ENCODE measurements at places on chromosomes 3 and 15.
A peak's percentile ranks its signal among the peaks of the same experiment; 100 is the strongest.

DNA sequence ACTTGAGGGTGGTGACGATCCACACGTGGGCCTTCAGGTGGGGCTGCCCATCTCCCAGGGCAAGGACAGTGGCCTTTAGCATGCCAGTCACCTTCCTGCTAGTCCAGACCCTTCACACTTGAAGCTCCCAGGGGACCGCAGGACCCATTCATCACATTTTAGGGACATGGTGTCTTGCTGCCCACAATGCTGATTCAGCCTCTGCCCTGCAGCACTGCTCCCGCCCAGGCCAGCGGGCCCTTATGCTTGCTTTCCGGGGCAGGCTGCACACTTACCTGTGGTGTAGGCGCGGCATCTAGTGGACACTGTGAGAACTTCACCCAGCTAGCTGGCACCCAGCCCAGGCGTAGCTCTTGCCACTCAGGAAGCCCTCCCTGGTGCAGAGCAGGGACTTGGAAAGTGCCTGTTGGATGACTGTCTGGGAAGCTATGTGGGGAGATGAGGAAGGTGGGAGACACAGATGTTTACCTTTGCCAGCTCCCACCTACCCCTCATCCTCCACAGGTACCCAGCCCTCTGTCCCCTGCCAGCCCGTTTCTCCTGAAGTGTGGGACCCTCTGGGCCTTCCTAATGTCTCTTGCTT, 26.3 kb upstream of the NR2C2 start:
- peak; percentile 47 for DNase-seq

GRCh38 chr3:126718561-126719445, 14.8 kb downstream of the CHCHD6 start:
- DNase-seq, result peak; percentile 22

DNA sequence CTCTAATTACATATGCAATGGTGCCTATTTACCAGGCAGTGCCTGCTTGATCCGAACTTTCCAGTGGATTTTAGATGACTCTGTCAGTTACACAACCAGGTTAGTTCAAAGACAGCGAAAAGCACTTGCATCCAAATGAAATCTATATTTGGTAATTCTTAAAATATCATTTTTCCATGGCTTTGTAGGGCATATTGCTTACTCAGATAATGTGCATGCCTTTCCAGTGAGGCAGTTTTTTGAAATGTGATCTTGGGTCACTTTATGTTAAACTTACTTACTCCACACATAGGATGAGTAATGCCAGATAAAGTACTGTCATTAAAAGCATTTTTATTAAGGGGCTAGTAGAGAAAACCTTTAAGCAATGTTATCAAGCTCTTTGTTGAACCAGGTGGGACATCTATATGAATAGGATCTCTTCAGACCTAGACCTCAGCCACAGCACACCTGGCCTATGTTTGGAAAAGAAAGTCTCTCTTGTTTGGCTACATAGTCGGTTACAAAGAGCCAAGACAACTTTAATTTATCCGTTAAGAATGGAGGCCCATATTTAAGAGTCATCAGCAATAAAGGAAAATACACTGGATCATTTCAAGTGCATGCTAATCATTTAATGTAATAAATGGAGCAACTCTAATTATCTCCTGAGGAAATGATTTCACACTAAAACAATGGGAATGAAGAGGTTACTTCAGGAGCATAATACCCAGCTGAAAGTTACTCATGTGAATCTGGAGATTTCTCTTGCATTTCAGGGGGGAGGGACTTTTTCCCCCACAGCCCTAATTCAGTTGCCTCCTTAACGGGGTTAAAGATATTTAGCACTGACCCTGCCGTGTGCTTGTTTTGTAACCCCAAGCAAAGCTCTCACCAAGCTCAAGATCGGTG, 56.3 kb upstream of the TMCO5A start:
- DNase-seq, result no peak

DNA sequence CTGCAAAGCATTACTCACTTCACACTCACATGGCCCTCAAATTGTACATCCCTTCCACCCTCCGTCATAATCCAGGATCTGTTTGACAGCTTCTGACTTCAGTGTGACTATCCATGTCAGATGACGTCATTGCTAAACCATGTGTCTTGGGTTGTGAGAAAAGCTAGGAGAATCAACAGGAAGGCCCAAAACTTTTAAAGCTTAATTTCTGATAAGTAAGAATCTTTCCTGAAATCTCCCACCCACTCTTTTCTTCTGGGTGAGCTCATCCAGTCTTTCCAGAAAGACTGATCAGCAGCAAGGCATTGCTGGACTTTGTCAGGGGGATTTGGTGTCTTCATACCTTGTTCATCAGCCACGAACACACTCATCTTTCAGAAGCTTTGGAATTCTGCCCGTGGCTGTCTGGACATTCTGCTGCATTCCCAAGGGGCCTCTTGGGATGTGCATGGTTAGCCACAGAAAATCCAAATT, 11.5 kb upstream of the LMCD1 start:
- DNase-seq, result no peak

- DNase-seq, result no peak
Measured at GRCh38 chr3:69567023-69567709, 172.1 kb upstream of the MITF start.

GRCh38 chr3:156251424-156251823, 131.0 kb downstream of the KCNAB1 start:
- DNase-seq, result no peak

DNA sequence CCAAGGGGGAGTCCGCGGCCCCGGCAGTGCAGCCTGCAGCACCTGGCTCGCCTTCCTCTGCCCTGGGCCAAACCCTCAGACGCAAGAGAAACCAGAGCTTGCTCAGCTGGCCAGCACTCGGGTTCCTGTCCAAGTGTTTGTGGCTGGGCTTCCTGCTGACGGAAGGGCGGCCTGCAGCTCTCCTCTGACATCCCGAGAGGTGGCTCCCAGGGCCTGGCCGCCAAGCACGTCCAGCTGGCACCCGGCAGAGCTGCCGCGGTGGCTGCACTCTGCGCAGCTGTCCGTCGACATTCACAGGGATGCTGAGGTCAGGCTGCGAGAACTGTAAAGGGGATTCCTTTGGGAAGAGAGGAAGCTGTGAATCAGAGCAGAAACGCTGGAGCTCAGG, 85.6 kb downstream of the CPN2 start:
- no peak for DNase-seq

DNA sequence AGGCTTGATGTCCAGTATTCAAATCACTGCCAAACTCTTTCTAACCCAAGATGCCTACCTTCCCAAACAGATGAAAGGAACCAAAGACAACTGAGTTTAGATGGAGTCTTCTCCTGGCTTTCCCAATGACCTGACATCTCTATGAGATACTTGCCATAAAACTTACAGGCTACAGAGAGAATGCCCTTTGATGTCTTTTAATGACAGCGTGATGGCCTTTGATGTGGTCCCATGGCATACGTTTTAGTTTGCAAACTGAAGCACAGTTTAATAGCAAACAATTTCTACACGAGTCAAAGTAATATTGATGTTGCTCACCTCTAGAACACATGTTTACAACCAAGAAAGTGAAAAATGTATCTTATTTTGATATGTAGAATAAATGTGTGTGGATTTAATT, 73.2 kb downstream of the ZIC4 start:
- DNase-seq, result no peak

DNA sequence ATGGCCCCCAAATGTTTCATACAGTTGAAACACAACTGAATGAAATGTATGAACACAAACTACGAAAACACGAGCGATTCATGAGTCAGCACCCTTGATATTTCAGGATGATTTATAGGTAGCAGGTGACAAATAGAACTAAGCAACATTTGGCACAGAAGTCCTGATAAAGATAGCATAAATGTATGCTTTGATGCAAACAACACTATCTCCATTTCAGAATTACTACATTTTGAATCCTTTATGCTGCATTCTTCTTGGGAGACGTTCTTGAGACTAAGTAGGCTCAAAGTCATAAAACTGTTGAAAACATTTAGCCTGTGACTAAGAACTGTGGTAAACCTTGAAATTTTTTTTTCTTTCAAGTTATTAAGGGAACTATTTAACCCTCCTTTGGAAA, 200.3 kb upstream of the ICE2 start:
- no peak for DNase-seq

DNA sequence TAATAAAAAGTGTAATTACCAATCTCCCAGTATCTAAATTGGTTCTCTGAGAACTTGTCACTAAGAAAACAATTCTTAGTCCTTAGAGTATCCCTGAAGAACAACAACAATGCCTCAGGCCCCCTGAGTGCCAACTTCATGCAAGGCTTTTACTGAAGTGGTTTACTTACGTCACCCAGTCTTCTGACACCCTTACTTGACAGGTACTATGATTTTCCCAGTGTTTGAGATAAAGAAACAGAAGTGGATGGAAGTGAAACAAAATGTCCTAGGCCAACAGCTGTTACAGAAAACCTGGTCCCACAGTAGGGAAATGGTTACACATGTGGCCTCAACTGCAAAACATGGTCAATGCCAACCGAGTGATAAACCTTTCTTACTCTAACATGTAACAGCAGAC, 331.1 kb downstream of the FOXP1 start:
- DNase-seq, result no peak

GRCh38 chr3:88807491-88808105, 299.8 kb upstream of the EPHA3 start:
- no peak for DNase-seq

- DNase-seq, result no peak
Measured at GRCh38 chr15:40054605-40054854, 15.5 kb upstream of the SRP14 start.

GRCh38 chr3:114080201-114080600, 23.7 kb downstream of the QTRT2 start:
- DNase-seq, result no peak

GRCh38 chr15:26624128-26624527, 148.7 kb downstream of the GABRB3 start:
- no peak for DNase-seq

- DNase-seq, result no peak
Measured at GRCh38 chr3:10707400-10708215, 108.4 kb upstream of the SLC6A11 start.

DNA sequence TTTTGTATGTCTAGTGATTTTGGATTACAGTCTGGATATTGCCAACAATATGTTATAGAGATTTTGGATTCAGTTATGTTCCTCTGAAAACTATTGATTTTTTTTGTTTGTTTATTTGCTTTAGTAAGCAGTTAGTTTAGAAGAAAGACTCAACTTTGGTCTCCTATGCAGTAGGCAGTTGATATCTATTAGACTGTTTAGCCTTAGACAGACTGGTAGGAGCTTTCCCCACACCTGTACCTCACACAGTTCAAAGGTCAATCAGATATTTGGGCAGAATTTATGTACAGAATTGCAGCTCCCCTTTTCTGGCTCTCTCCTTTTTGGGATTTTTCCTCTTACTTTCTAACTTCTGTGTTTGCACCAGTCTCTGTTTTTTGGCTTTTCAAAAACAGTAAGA, 42.3 kb downstream of the IL20RB start:
- DNase-seq, result no peak

DNA sequence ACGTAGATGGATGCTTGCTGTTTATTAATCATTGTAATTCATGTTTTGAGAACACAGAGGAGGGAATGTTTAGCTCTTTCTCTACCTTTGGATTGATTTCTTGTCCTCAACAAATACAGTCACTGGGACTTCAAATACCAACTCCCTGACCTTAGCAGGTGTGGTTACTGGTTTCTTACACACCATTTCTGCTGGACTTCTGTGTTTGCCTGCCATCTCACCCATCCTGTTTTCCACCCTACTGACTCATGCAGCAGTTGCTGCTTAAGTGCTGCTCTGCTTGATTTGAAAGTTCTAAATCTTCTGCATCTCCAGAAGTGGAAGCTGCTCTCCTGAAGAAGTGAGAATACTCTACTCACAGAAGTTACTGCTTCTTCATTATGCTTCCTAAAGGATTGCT, 170.3 kb downstream of the ZPLD1 start:
- no peak for DNase-seq

GRCh38 chr15:86036243-86036642, 43.4 kb upstream of the AGBL1 start:
- no peak for DNase-seq

- DNase-seq, result no peak
Measured at GRCh38 chr3:168714609-168715240, 619.0 kb upstream of the GOLIM4 start.

DNA sequence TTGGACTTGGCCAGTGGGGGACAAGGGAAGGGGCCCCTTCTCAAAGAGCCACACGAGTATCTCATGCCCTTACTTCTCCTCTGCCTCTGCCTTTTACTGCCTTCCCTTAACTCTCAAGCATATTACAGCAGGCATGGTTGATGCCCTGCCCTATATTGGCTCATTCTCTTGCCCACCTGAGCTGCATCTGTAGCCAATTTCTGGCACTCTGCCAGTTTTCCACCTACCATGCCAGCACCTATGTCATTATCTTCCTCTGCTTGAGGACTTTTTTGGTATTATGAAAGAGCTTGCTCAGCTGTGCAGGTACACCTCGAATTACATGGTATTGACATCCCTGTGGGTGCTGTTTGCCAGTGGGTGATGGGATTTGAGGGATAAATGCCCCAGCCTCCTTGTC, 181.8 kb downstream of the OXSM start:
- peak; percentile 69 for DNase-seq

GRCh38 chr15:37221671-37222145, 121.4 kb upstream of the MEIS2 start:
- DNase-seq, result no peak

DNA sequence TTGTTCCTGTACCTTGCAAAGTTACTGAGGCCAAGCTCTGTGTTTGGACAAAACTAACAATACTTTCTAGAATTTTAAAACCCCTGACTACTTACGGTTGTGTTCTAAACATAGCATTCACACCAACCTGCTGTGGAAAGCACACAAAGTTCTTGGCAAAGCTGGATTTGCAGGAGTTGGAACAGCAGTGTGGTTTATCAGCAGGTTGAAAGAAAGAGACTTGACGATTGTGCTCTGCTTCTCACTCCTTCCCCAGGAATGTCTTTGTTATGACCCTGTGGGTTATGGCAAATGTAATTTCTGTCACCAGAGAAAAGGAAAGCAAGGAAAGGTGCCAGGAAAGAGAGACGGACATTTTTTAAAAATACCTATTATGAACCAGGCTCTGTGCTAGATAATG, 165.5 kb upstream of the TGFBR2 start:
- DNase-seq, result no peak

GRCh38 chr3:119311081-119311925, 17.1 kb downstream of the ARHGAP31 start:
- DNase-seq, result no peak

- no peak for DNase-seq
Measured at GRCh38 chr15:74213858-74214284, 11.3 kb upstream of the STRA6 start.

DNA sequence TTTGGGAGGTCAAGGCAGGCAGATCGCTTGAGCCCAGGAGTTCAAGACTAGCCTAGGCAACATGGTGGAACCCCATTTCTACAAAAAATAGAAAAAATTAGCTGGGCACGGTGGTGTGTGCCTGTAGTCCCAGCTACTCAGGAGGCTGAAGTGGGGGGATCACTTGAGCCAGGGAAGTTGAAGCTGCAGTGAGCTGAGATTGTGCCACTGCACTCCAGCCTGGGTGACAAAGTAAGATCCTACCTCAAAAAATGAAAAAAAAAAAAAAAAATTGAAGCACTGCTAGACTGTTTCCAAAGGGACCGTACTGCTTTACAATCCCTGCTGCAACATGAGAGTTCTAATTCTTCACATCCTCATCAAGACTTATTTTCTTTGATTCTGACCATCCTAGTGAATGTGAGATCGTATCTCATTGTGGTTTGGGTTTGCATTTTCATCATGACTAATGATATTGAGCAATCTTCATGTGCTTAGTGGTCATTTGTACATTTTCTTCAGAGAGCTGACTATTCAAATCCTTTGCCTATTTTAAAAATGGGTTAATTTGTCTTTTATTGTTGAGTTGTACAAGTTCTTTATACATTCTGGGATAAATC, 10.8 kb downstream of the CMTM8 start:
- no peak for DNase-seq

GRCh38 chr3:186772281-186772694, 11.1 kb upstream of the EIF4A2 start:
- no peak for DNase-seq

GRCh38 chr3:128392818-128393544, 73.7 kb downstream of the DNAJB8 start:
- DNase-seq, result peak; percentile 63

All from NCI-H2171 treated with DMSO at 0.1 percent for 48 hours (cell line).